Stimulated activated CD8-positive, alpha-beta memory T cell treated with anti-CD3 and anti-CD28 coated beads, Interleukin-7, amount 100 ng/mL, for 1 hour (primary cell): ENCODE measurements at places on chromosomes 3 and 15.

GRCh38 chr3:183818706-183819624, 6.4 kb downstream of the MAP6D1 start:
- no peak for DNase-seq

DNA sequence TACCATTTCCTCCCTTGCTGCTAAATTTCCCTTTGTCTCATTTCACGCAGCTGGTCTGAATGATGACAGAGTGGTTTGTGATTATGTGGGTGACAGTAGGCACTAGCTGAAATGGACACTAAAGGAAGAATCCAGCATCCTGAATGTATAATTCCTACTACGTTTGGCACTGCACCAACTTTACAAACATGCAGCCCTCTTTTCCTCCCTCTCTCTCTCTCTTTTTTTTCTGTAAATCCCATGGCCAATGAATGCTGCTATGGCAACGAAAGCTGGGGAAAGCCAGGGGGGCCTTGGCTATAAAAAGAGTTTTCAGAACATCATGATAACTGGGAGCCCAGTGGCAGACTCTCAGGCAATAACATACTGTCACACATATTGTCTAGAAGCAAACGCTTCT, 367.2 kb upstream of the AGTR1 start:
- no peak for DNase-seq

DNA sequence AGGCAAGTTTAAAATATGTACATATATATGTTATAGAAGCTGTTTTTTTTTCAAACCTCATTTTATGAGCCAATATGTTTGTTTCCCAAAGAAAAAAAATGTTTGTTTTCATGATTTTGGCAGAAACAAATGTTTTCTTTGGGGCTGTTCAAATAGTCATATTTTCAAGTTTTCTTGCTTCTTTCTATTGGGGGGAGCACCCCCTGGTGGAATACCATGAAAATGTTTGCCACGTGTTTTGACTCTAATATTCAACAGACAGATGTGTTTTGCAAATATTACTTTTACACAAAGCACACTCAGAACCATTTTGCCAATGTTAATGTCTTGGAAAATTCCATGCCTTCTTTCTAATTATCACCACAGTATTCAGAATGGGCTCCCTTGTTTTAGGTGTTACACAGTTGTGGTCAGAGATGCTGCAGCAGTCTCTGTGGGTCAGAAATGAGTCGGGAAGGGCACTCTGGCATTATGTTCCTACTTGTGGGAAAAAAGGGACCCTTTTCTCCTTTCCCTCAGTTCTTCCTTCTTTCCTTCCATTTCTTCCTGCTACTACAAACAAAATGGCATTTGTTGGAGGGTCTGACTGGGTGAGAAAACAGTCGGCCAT, 817.0 kb downstream of the TUSC7 start:
- DNase-seq, result no peak

DNA sequence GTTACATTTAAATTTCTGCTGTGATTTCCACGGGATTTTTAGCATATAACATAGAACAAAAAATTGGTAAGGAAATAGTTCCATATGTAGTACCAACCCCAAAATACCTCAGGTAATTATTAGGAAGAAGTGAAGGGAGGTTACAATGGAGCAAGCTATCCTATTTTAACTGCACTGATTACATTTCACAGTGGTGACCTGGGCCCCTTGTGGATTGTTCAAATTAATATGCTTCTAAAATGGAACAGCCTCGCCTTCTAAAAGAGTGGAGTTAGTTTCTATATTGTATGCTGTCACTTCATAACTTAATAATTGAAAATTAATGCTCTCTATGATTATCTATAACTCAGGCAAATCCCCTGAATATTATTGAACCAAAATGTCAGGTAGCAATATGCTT, 651.7 kb upstream of the GBE1 start:
- no peak for DNase-seq

GRCh38 chr3:158733656-158734055, 1.4 kb upstream of the RARRES1 start:
- no peak for DNase-seq

DNA sequence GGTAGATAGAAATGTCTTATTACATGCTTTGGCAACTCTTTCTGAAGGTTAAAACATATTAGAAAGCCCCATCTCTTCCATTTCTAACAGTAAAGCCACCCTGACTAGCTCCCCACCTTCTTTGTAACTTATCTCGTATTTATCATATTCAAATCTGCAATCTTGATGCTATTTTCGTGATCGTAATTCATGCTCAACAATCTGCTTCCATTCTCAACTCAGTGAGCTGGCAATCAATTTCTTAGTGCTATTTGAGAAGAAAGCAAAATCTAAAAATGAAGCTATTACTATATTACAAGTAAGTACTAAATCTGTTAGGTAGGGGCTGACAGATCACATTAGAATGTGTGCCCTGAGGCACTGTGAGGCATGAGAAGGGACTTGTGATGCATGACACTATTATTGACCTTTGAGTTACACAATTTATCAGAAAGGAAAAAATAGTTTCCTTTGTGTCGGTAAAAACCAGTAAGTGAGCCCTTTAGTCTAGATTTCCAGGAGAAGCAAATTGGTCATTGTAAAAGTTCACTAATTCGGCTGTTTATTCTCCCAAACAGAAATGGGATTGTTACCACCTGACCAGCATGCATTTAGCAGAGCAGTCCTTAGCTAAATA, 379.7 kb upstream of the CNTN6 start:
- no peak for DNase-seq

DNA sequence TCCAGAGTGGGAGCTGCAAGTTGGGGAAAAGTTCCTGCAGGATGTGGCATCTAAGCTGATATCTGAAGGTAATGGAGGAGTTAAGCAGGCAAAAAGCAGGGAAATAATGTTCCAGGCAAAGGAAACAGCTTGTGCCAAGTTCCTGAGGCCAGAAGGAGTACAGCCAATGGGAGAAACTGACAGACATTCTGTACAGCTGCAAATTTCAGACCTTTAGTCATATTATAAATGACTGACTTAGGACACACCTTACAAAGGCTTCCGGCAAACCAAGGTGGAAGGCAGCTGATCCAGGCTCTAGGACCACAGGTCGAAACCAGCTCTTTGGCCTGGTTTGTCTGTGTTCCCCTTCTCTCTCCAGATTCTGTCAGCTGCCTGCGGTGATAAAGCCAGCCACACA, 9.3 kb downstream of the WWTR1 start:
- no peak for DNase-seq

GRCh38 chr15:43985976-43986680, 159.3 kb downstream of the WDR76 start:
- no peak for DNase-seq

DNA sequence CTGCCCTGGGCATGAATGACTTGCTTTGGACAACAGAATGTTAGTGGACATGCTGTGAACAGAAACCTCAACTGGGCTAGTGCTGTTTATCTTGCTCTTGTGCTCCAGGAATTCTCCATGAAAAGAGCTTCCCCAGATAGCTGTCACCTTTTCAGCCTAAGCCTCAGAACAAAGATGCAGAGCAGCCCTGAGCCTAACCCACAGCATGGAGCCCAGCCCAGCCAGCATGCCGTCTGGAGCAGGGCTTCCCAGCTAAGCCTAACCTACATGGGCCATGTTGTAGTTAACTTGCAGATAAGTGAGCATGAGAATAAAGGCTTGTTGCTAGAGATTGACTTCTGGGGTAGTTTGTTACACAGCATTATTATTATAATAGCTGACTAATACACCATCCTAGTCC, 48.9 kb downstream of the SCN5A start:
- no peak for DNase-seq

GRCh38 chr3:110344897-110345767, 726.5 kb upstream of the NECTIN3 start:
- no peak for DNase-seq

- DNase-seq, result no peak
Observed at GRCh38 chr3:194640829-194641228, 7.6 kb upstream of the TMEM44 start.

- no peak for DNase-seq
Observed at GRCh38 chr3:44468572-44469520, 8.6 kb downstream of the ZNF445 start.

- no peak for DNase-seq
Observed at GRCh38 chr3:197961582-197961945, 1.5 kb downstream of the LMLN start.

GRCh38 chr3:155602307-155602706, 142.6 kb downstream of the PLCH1 start:
- DNase-seq, result no peak

- no peak for DNase-seq
Observed at GRCh38 chr3:75886971-75887526, 101.7 kb upstream of the ZNF717 start.

GRCh38 chr15:33565094-33565493, 254.3 kb downstream of the RYR3 start:
- no peak for DNase-seq

DNA sequence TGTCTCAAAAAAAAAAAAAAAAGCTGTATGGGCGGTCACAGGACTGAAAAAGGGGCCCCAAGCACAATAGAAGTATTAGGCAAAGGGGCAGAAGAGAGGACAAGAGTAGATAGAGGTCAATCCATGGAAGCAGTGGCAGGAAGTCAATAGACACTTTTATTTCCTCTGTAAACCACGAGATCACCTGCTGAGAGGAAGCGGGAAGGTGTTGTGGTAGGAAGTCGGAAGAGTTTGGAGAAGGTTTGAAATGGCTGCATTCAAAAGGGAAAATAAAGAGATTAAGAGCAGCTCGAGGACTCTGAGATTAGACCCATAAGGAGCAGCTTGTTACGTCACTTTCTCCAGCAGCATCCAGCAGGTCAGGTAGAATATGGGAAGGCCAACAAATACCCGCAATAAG, 14.2 kb upstream of the ZNF148 start:
- no peak for DNase-seq

GRCh38 chr3:195133462-195133861, 137.5 kb downstream of the XXYLT1 start:
- DNase-seq, result no peak

GRCh38 chr15:43276563-43277200, 10.0 kb upstream of the TGM5 start:
- DNase-seq, result no peak

- DNase-seq, result no peak
Observed at GRCh38 chr15:80207887-80208286, 44.1 kb downstream of the CTXND1 start.

- no peak for DNase-seq
Observed at GRCh38 chr3:51538115-51538458, 432 bp upstream of the RAD54L2 start.

- DNase-seq, result no peak
Observed at GRCh38 chr3:151278230-151278629, at the start of gene P2RY14. TSS of gene P2RY14 (minus strand) at chr3:151278542. CDS start at chr3:151214316, 64,226 bp downstream.

- DNase-seq, result no peak
Observed at GRCh38 chr3:178513546-178514380, 22.5 kb upstream of the KCNMB2 start.

DNA sequence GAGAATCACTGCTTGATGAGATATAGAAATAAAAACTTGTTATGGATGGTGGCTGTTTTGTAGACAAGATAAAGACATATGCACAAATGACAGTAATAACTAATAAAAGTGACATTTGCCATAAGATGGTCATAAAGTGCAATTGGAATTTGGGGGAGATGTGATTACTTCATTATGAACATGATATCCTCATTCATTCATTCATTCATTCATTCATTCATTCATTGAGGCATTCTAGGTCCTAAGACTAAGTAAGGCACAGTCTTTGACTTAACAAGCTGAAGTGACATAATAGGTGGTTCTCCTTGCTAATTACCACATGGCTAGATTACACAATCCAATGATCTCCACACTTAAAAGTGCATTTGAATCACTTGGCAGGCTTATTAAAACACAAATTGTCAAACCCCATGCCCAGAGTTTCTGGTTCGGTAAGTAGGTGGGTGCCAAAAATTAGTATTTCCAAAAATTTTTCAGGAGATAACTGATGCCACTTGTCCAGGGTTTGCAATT, 18.9 kb downstream of the RAP2B start:
- no peak for DNase-seq

DNA sequence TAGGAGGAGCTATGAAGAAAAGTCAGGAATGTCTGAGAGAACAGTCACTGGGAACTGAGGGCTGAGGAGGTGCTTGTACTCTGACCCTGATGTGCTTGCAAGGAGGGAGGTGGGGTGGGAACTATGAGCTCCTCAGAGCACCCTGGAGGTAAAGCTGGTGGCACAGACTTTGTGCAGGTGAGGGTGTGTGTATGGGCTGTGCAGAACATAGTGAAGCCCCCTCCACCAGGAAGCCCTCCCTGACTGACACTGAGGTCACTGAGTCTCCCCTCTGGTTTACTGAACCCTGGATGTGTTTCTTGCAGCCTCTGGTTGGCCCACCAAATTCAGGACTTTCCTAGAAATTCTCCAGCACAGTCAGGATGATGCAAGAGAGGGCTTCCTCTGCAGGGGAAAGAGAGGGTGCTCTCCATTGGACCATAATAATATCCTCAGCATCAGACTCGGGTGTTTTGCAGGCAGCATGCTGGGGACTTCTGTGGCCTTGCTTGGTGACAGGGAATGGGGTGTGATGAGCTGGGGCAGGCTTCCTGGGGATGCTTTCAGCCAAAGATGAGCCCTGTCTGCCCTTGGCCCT, 1.5 kb upstream of the ISLR start:
- no peak for DNase-seq

DNA sequence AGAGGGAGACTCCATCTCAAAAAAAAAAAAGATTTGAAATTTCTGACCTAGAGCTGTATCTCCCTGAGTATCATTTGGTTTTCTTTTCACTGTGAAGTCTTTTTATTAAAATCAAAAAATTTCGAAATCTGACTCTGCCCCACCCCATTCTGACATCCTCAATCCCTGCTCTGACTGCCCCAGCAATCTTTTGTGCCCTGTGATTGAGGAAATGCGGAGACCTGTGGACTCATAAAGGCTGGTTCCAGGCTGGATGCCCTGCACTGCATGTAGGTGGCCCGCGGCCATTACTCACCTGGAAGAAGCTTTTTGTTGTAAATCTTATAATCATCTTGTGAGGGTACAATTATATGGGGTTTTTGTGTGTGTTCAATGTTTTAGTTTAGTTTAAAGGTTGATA, 147.3 kb upstream of the SEMA6D start:
- no peak for DNase-seq

GRCh38 chr3:4751029-4751501, 228.2 kb upstream of the BHLHE40 start:
- no peak for DNase-seq

GRCh38 chr3:183192650-183193300, 30.2 kb upstream of the LAMP3 start:
- DNase-seq, result no peak

DNA sequence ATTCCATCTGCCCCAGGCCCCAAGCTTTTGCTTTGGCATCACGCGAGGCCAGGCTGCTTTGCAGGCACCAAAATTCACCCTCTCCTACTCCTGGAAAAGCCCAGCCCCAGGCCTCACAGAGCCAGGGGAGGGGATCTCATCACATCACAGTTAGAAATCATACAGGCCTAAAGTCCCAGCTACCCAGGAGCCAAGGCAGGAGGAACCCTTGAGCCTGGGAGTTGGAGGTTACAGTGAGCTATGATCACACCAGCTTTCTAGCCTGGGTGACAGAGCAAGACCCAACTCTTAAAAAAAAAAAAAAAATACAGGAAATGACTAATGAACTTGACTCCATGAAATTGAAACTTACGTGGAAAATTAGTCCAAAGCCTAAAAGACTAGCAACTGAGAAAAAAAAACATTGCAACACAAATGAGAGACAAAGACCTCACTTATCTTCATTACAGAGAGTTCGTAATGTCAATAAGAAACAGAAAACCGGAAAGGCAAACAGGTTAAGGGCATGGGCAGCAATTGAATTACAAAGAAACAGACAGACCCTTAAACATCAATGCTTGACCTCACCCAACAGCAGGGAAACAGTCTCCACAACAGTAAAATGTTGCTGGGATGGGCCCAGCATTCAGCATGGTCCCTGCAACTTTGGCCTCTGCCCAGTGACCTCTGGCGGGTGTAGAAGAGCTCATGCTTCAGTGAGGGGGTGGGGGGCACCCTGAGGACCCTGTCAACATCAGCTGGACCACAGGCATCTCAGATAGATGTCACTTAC, 151.5 kb downstream of the LRRK1 start:
- no peak for DNase-seq
